Tibial nerve (tissue), 4 donors: ENCODE measurements at places on chromosomes 3 and 15. TPM values are rescaled to one million over a fixed set of nuclear protein-coding genes. Genes with fewer than 3 reads are reported as not detected.

Gene THRB
- total RNA-seq, result 10.0 TPM

DNA sequence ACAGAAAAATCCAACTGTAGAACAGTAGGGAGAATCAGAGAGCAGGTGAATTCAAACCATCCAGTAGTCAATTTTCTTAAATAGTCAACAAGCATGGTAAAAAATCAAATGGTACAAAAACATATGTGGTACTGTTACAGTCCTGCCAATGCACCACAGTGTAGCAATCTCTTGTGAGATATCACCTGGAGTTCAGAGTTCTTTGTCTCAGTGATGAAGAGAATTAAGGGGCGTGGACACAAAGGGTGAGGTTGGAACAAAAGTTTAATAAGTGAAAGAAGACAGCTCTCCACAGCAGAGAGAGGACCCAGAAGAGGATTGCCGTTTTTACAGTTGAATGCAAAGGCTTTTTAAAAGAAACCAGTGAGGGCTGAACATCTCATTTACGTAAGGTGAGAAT, 113.2 kb downstream of the NEO1 start:
- H3K27ac ChIP-seq, result no peak overlapping the region
- H3K4me1 ChIP-seq, result no peaks in the 10 kb centered on the region
- no peak overlapping the region for H3K4me3 ChIP-seq

DNA sequence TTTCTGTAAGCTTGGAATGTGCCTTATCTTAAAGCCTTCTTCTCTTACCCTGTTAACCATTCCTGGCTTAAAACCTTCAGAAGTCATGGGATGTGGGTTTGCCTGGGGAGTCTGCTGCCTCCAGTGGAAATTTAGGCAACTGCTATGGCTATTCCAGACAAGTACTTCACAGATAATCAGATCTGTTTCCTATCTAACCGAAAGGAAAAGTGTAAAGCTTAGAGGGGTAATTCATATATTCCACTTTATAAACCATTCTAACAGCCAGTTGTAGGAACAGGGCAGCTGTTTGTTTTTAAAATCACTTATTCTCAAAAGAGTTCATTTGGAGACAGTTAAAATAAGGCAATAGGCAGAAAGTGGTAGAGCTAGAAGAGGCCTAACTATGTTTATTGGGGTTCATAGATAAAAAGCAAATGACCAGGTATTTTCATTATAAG, 219.9 kb downstream of the TCF12 start:
- no peaks in the 10 kb centered on the region for H3K4me1 ChIP-seq
- no peaks in the 10 kb centered on the region for H3K36me3 ChIP-seq
- peak; percentile 41 for DNase-seq
- no peak overlapping the region for H3K4me3 ChIP-seq
- H3K27ac ChIP-seq, result no peak overlapping the region
- no peaks in the 10 kb centered on the region for H3K27me3 ChIP-seq

Gene KIF23
- total RNA-seq, result 13.2 TPM

Gene OR5H1
- not detected for total RNA-seq

- H3K4me3 ChIP-seq, result no peak overlapping the region
- no peaks in the 10 kb centered on the region for H3K4me1 ChIP-seq
- no peaks in the 10 kb centered on the region for H3K27me3 ChIP-seq
- H3K36me3 ChIP-seq, result no peaks in the 10 kb centered on the region
- no peak overlapping the region for H3K27ac ChIP-seq
- no peak for DNase-seq
These were observed 54.1 kb downstream of the SCN5A start for GRCh38 chr3:38595393-38595792.

DNA sequence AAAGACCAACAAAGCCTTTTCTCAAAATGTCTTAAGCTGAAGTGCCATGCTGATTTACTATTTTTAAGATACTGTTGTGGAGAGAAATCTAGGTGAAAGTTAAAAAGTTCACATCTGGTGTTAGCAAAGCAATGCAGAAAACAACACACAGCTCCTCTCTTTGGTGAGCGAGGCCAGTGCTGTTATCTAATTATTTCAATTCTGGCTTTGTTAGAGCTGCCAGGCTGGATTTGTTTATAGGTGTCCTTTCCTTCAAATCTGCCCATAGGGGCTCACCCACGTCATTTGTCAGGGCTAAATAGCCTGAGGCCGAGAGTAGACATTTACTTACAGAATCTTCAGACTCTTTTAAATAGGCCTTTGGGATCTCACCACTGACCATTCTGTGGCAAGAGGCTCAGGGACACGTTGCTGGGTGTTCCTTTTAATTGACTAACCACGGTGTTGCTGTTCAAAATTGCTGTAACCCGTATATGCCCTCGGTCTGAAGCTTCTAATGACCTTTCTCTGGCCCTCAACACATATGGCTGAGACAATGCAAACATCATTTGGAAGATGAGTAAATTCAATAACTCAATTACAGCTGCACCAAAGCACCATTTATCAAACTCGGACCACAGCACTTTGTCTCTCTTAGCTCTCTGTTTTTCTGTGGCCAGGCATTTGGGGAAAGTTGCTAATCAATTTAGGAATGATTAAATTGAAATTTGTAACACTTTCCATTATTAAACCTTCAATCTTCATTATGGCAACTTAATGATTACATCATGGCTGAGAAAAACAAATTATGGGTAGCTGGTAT, 152.6 kb downstream of the PDZRN3 start:
- H3K4me3 ChIP-seq, result no peak overlapping the region
- DNase-seq, result no peak
- no peaks in the 10 kb centered on the region for H3K36me3 ChIP-seq

DNA sequence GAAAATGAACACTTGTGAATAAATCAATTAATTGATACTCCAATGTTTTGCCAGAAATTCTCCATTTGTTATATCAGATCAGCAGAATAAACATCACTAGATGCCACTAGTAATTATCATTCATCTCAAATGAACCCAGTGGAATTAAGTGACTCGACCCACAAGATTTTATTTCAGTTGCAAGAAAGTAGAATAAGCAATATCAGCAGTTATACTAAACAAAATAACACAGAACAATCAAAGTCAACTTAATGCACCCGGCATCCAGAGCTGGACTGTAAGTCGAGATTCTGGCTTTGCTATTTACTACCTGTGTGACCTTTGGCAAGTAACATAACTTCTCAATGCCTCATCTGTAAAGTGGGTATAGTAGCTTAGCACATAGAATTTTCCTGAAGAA, 256.5 kb downstream of the MEIS2 start:
- no peak for DNase-seq
- H3K27me3 ChIP-seq, result no peaks in the 10 kb centered on the region
- no peaks in the 10 kb centered on the region for H3K4me1 ChIP-seq
- no peak overlapping the region for H3K27ac ChIP-seq
- H3K36me3 ChIP-seq, result no peaks in the 10 kb centered on the region

Gene MUC13
- total RNA-seq, result not detected

Gene ZNF639
- total RNA-seq, result 39.3 TPM

GRCh38 chr15:85618956-85619491, 175.7 kb downstream of the KLHL25 start:
- peak; percentile 81 for DNase-seq
- H3K4me1 ChIP-seq, result peaks cover 38% of the 10 kb centered on the region
- no peaks in the 10 kb centered on the region for H3K36me3 ChIP-seq
- peak overlapping the region; percentile 69 for H3K27ac ChIP-seq
- no peaks in the 10 kb centered on the region for H3K27me3 ChIP-seq
- H3K4me3 ChIP-seq, result peak overlapping the region; percentile 63

- no peak overlapping the region for H3K27ac ChIP-seq
- H3K4me1 ChIP-seq, result no peaks in the 10 kb centered on the region
- H3K27me3 ChIP-seq, result no peaks in the 10 kb centered on the region
These were observed 43.7 kb downstream of the ANKRD28 start for GRCh38 chr3:15754047-15754446.

Gene HIGD2B
- not detected for total RNA-seq

DNA sequence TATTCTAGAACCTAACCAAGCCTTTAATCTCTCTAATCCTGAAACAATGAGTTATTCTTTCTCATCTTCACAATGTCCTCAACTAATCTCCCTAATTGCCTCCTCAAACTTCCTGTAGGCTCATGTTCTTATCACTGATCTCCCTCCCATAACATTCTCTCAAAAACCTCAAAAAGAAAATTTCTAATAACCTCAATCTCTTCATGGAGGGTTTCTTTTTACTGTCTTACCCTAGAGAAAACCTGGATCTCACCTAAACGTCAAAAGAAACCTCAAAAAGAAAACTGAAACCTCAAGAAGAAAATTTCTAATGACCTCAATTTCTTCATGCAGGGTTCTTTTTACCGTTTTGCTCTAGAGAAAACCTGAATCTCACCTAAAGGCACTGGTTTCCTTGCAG, 150.2 kb downstream of the GSK3B start:
- no peak overlapping the region for H3K27ac ChIP-seq
- H3K4me1 ChIP-seq, result peaks cover 3% of the 10 kb centered on the region
- H3K36me3 ChIP-seq, result no peaks in the 10 kb centered on the region
- no peaks in the 10 kb centered on the region for H3K27me3 ChIP-seq
- H3K4me3 ChIP-seq, result no peak overlapping the region

Gene BUB1B
- total RNA-seq, result 0.22 TPM

Gene NPAP1
- not detected for total RNA-seq

Gene FBXL22
- total RNA-seq, result 2.8 TPM

DNA sequence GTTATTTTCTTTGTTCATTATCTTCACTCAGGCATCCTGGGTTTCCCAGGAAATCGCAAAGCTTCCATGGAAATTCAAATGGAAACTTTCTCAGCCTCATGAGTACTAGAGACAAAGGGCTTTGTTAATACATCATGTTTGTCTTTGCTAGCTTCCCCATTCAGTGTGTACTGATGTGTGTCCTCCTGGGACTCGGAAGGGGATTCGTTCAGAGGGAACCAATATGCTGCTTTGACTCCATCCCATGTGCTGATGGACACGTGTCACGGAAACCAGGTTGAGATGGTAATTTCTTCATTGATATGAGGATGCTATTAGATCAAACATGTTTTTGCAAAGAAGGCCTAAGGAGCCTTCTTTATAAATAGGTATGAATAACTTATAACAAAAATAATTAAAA, 87.0 kb upstream of the KCNAB1 start:
- DNase-seq, result no peak
- H3K4me3 ChIP-seq, result no peak overlapping the region
- no peaks in the 10 kb centered on the region for H3K27me3 ChIP-seq
- no peaks in the 10 kb centered on the region for H3K36me3 ChIP-seq
- no peaks in the 10 kb centered on the region for H3K4me1 ChIP-seq

DNA sequence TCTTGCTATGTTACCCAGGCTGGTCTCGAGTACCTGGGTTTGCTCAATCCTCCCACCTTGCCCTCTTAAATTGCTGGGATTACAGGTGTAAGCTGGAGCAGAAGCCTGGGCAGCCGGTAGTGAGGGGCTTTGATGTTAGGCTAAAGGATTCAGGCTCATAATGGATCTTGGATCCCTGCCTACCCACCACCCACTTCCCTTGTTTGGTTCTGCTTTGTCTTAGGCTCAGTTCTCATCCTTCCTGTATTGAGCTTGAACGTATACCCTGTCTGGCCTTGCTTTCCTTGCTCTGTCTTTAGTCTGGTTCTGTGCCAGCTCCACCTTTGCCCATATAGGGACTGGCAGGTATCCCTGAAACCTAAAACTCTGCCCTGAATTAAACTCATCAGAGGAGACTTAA, 1.7 kb downstream of the PPCDC start:
- H3K36me3 ChIP-seq, result no peaks in the 10 kb centered on the region
- peak overlapping the region; percentile 26 for H3K27ac ChIP-seq
- no peak overlapping the region for H3K4me3 ChIP-seq
- H3K27me3 ChIP-seq, result no peaks in the 10 kb centered on the region

- H3K27me3 ChIP-seq, result no peaks in the 10 kb centered on the region
- H3K4me1 ChIP-seq, result no peaks in the 10 kb centered on the region
- H3K27ac ChIP-seq, result no peak overlapping the region
- H3K4me3 ChIP-seq, result no peak overlapping the region
- no peak for DNase-seq
- no peaks in the 10 kb centered on the region for H3K36me3 ChIP-seq
These were observed 699.5 kb upstream of the CFAP20DC start for GRCh38 chr3:59749291-59749690.

DNA sequence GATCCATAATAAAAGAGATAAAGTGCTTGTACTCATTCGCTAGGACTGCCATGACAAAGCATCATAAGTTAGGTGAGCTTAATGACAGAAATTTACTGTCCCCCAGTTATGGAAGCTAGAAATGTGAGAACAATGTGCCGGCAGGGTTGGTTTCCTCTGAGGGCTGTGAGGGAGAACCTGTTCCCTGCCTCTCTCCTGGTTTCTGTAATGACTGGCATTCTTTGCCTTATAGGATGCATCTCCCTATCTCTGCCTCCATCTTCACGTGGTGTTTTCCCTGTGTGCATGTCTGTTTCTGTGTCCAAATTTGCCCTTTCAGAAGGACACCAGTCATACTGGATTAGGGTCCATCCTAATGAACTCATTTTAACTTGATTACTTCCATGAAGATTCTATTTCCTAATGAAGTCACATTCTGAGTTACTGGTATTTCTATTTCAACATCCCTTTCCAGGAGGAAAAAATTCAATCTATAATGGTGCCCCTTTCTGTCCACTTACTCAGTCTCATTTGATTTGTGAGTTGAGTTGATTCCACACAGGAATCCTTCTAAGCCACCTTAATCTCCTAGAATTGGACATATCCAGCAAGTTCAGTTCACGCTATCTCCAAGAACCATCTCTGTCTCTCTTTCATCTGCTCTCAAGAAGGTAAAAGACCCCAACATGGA, 71.2 kb upstream of the LIPC start:
- H3K36me3 ChIP-seq, result no peaks in the 10 kb centered on the region
- no peak overlapping the region for H3K4me3 ChIP-seq
- H3K27me3 ChIP-seq, result no peaks in the 10 kb centered on the region
- DNase-seq, result no peak
- H3K27ac ChIP-seq, result no peak overlapping the region

DNA sequence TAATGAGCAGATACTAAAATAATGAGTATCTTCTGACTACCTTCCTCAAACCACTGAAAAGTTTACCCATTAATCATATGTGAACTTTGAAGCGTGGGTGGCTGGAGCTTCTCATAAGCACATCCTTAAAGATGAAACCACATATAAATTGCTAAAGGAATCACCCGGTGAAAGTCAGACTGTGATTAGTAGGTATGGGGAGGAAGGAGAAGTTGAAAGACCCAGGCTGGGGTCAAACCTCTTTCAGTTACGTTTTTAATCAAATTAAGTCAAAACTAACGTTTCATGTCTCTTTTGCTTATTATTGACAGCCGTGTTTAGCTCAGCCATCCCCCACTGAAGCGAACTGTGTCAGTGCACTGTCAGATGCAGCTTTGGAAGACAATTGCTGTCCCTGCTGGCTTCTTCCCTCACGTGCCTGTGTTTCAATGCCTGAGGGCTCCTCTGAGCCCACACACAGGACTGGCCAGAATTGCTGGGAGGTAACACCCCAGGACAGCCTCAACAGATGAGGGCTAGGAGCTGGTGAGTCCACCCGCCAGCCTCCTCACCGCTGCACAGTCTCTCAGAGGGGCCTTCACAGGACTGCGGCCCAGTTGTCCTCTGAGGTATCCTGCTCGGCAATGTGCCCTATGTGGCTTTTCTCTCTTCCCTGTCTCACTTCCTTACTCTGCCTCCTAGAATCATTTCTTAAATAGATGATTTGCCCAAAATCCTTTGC, 29.3 kb upstream of the SH3BP5 start:
- peaks cover 44% of the 10 kb centered on the region for H3K4me1 ChIP-seq
- DNase-seq, result no peak
- H3K27ac ChIP-seq, result peak overlapping the region; percentile 68
- no peaks in the 10 kb centered on the region for H3K36me3 ChIP-seq

- DNase-seq, result no peak
- H3K27me3 ChIP-seq, result no peaks in the 10 kb centered on the region
- H3K27ac ChIP-seq, result no peak overlapping the region
- peaks cover 41% of the 10 kb centered on the region for H3K36me3 ChIP-seq
These were observed 149.5 kb downstream of the DNAJB8 start for GRCh38 chr3:128317101-128317697.

Gene GABRR3
- not detected for total RNA-seq

GRCh38 chr3:72238801-72239200, 453.9 kb upstream of the PROK2 start:
- no peaks in the 10 kb centered on the region for H3K27me3 ChIP-seq
- H3K27ac ChIP-seq, result no peak overlapping the region
- H3K4me1 ChIP-seq, result no peaks in the 10 kb centered on the region
- DNase-seq, result no peak
